ENCODE measurements at places on chromosomes 11 and 22.
A peak's percentile ranks its signal among the peaks of the same experiment; 100 is the strongest.

DNA sequence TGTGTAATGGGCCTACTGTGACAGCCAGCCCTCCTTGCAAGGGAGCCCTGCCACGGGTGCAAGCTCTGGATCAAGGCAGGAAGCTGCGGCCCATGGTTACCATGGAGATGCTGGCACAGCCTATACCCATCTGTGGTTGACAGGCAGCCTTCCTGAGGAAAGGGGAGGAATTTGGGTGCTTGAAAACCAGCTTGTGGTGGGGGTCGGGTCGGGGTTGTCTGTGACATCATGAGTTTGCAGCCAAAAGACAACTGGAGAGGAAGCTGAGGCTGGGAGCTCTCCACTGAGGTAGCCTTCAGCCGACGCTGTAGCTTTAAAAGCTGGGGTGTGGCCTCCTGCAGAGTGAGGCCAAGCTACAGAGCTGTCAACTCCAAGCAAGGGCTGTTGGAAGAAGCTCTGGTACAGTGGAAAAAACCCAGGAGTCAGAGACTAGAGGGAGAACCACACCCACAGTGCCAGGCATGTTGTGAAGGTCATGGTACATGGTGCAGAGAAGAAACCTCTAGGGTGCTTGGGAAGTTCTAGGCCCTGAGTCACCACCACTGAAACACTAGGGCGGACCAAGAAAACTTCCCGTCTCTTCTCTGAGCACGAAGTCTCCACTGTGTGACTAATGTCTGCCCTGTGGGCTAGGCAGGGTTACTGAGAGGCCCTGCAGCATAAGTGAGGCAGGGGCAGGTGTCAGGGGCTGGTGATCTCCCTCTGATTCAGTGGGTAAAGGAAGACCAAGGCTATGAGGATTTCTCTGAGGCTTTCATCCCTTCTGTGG lies 10.8 kb upstream of the LDHA start:
- DNase-seq = peak; percentile 66

DNA sequence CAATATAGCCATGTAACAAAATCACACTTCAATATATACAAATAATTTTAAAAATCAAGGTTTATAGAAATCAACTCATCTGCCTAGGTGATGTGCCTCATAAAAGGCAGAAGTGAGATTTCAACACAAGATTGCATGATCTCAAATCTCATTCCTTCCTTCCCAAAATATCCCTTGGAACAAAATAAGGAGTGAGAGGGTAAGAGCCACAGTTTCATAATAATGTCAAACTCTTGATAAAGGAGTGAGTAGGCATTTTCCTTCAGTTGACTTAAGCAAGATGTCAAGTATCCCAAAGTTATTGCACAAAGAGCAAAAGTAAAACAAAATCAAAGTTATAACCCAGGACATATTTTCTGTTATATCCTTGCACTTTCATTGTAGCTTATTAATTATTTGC lies 81.3 kb downstream of the C22orf31 start:
- no peak for DNase-seq

DNA sequence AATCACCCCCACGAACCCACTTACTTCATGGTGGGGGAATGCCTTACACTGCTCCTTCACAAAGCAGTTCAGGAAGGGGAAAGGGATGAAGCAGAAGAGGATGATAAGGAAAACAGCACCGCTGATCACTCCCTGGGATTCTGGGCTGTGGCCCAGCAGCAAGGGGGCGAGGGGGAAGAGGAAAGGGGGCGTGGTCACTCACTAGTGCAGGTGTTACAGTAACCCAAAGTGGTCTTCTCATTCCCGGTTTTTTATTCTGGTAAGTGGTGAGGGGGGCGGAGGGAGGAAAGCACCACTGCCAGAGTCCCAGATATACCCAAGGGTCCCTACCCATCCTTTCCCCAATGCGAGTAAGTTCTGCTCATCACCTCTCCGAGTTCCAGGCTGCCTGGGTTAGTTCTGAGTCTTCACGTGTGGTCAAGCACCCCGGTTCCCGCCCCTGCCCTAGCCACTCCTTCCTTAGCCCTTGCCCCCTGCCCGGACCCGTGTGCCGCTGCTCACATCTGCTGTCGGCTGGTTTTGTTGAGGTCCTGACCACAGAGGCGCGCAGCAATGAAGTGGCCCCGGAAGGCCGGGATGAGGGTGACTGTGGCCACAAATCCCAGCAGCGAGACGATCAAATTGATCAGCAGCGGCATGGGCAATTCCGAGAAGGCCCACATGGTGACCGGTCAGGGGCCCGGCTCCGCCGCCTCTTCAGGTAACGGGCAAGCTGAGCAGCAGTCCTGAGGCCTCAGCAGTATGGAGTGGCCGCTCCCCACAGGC lies 477 bp downstream of the DPAGT1 start:
- no peak for DNase-seq

- no peak for DNase-seq
Observed at GRCh38 chr11:35764417-35764816, 101.8 kb downstream of the TRIM44 start.

GRCh38 chr11:944711-945470 lies 19.2 kb downstream of the AP2A2 start:
- DNase-seq = no peak

DNA sequence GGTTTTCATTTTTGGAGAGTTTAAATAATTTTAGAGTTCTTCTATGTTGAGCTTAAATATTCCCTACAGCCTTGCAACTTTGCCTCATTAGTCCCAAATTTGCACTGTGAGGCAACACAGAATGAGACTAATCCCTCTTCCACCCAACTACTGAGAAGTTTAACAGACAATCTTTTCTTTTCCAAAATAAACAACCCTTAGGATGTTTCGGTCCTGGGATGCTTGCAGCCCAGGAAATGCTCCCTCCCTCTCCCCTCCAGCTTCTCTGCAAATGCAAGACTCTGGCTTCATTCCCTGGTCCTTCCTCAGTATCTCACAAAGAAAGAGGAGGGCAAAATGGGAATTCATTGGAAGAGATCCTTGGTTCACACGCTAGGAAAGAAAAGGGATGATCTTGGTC lies 222.5 kb downstream of the ST3GAL4 start:
- DNase-seq = no peak

- no peak for DNase-seq
Observed at GRCh38 chr11:77129842-77130756, 2.1 kb downstream of the MYO7A start.

GRCh38 chr22:41772645-41773044 lies 27.8 kb upstream of the CCDC134 start:
- DNase-seq = no peak

GRCh38 chr11:1028291-1028540 lies 8.3 kb downstream of the MUC6 start:
- DNase-seq = no peak

GRCh38 chr11:132872211-132872610 lies 660.1 kb downstream of the OPCML start:
- peak; percentile 77 for DNase-seq

GRCh38 chr22:25362215-25362882 lies 142.9 kb downstream of the CRYBB2 start:
- peak; percentile 25 for DNase-seq

GRCh38 chr11:64077607-64078006 lies 41.9 kb downstream of the FLRT1 start:
- no peak for DNase-seq

DNA sequence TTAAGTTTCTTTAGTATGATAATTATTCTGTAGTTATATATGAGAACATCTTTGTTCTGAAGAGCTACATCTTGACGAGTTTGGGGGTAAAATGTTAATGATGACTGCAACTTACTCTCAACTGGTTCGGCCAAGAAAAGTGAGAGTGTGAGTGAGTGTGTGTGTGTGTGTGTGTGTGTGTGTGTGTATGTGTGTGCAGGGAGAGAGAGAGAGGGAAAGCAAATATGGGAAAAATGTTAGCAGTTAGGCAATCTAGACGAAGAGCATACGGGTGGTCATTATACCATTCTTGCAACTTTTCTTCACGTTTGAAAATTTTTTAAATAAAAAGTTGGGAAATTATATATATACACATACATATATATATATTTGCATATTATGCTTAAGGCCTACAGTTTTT lies 18.3 kb upstream of the TMEM41B start:
- DNase-seq = no peak

DNA sequence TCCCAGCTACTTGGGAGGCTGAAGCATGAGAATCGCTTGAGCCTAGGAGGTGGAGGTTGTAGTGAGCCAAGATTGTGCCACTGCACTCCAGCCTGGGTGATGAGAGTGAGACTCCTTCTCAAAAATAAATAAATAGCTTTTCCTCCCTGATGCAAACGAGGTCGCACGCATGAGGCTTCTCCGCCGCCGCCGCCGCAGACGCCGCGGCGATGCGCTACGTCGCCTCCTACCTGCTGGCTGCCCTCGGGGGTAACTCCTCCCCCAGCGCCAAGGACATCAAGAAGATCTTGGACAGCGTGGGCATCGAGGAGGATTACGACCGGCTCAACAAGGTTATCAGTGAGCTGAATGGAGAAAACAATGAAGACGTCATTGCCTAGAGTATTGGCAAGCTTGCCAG lies 20.0 kb upstream of the RAB39A start:
- no peak for DNase-seq

DNA sequence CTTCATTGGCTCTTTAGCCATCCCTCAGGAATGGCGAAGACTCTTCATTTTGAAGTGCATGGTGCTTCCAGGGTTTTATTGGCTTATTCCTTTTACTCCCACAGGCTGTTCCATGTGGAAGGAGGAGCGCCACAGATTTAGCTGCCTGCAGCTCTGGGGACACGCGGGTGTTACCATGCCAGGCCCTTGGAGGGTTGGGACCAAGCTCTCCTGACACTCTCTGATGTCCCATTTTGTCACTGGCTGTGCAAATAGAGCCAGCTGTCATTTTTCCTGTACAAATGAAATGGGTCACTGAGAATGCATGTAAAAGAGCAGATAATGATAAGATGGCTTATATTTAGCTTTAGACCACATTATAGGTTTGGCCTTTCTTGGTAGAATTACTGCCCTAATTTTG lies 9.2 kb downstream of the THYN1 start:
- no peak for DNase-seq

DNA sequence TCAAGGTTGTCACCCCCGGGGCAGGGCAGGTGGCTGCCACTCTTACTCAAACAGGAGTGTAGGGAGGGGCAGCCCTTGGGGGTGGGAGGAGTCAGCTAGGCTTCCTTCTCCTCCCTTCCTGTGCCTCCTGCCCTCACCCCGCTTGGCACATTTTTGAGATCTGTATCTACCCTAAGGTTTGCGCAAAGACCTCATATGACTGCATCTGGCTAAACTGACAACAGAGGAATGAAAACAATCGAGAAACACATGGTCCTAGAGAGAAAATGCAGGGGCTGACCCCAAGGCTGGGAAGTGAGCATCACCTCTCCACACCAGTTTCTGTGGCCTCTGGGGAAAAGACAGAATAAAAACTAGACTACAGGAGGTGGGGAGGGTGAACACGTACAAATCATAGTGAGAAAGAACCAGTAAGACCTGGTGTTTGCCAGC lies 28.1 kb downstream of the IGSF9B start:
- DNase-seq = no peak

- DNase-seq = no peak
Observed at GRCh38 chr22:33743756-33744155, 176.5 kb downstream of the LARGE1 start.

- DNase-seq = no peak
Observed at GRCh38 chr22:37775785-37776638, 31.7 kb upstream of the GCAT start.

GRCh38 chr11:76811259-76811658 lies 28.1 kb downstream of the TSKU start:
- no peak for DNase-seq

DNA sequence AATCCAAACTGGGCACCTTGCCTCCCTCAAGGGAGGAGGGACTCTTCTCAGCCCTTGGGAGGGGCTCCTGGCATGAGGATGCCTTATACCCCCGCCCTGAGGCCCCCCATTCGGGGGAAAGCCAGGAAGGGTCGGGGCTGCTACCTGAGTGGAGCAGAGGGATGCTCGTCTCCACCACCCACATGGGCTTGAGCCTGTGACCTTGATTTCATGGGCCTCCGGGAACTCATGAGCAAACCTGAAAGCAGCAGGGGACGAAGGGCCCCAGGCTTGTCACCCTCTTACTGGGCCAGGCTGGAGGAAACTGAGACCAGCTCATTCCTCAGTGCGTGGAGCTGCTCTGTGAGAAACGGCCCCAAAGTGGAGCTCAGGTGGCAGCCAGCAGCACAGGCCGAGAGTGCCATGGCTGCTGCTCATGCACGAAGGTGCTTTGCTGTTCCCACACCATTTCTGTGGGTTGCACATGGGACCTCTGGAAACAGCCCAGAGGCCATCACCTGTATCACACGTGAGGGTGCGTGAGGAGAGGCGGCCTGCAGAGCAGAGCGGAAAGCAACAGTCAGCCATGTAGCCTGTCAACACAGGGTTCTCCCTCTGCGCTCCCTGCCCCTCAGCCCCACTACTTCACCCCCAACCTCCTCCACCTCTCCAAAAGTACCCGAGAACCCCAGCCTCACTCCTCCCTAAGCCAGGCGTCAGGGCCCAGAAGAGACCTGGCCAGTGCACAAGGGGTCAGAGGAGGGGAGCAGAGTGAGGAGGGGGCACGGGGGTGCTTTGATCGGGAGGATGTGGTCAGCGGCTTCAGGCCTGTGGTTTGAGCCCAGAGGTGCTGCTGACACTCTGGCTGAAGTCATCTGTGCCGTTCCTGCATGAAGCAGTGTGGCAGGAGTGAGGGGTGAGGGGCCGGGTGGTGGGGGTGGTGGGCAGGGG lies 14.1 kb upstream of the IL2RB start:
- DNase-seq = no peak

GRCh38 chr11:127003260-127003981 lies 2.9 kb upstream of the KIRREL3 start:
- peak; percentile 92 for DNase-seq

GRCh38 chr22:43995057-43995685 lies 28.9 kb upstream of the PARVB start:
- no peak for DNase-seq

DNA sequence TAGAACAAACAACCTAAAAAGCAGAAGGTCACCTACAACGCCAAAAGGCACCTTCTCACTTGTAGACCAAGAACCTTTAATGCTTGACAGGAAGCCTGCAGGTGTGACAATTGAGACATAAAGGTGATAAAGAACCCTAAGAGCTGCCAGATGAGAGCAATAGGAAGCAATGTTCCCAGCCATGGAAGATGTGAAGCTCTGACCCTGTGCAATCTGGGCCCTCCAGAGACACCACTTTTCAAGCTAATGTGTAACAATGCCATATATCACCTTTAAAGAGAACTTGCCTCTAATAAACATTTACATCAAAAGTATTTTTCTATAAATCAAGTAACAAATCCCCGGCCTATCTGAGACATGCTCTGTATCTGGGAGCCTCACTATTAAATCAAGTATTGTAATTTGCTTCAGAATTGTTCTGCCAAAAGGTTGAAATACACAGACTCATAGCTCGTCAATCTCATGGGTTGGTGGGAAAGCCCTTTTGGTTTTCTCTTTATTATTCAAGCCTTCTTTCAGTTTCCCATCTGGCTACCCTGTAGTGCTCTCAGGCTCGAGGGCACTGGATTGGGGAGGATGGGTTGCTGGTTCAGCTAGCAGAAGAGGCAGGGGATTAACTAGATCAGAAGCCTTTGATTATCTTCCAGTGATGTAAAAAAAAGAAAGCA lies 368.9 kb downstream of the BUD13 start:
- no peak for DNase-seq

GRCh38 chr11:116224889-116225200 lies 547.9 kb downstream of the BUD13 start:
- DNase-seq = no peak

GRCh38 chr11:121696177-121696871 lies 243.6 kb upstream of the SORL1-AS1 start:
- DNase-seq = peak; percentile 90

Data from posterior cingulate gyrus (tissue), 11 donors.